ENCODE measurements at places on chromosomes 4 and X. TPM values are rescaled to one million over a fixed set of nuclear protein-coding genes. Genes with fewer than 3 reads are reported as not detected.

GRCh38 chr4:98248934-98249333 lies 12.2 kb upstream of the RAP1GDS1 start:
- H3K4me1 ChIP-seq, result no peaks in the 10 kb centered on the region
- no peaks in the 10 kb centered on the region for H3K27me3 ChIP-seq
- H3K4me3 ChIP-seq, result no peak overlapping the region
- no peak overlapping the region for H3K27ac ChIP-seq

The SPARCL1 gene
- 0.17 TPM for total RNA-seq

The ZBTB49 gene
- total RNA-seq, result 8.7 TPM

DNA sequence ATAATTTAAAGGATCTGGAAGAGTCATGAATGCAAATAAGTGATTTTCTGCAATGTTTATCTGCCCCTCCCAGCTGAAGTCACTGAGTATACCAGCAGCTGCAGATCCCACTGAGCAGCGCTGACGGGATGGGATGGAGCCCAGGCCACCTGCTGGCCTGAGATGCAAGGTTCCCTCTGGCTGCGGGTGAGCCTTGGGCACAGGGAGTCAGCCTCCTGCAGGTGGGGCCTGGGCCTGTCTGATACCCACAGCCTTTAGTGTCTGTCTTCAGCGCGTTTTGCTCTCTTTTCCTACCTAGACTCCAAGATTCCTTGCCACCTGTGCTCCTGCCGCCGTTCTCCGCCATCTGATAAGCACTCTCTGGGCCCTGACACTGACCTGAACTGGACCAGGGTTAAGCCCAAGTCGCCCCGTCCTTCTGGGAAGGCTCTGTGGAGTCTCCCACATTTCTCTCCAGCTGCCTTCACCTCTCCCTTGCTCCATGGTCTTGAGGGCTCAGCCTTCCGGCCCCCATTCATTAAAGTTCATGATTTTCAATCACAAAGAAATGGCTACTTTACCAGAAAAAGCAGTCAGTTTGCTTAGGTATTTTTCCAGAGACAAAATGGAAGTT lies 223.1 kb upstream of the FAT1 start:
- H3K36me3 ChIP-seq, result no peaks in the 10 kb centered on the region
- DNase-seq, result peak; percentile 77
- no peak overlapping the region for H3K4me3 ChIP-seq
- no peaks in the 10 kb centered on the region for H3K27me3 ChIP-seq

GRCh38 chr4:24400537-24400936 lies 183.8 kb downstream of the DHX15 start:
- H3K4me3 ChIP-seq, result no peak overlapping the region
- no peaks in the 10 kb centered on the region for H3K4me1 ChIP-seq
- DNase-seq, result no peak
- no peak overlapping the region for H3K27ac ChIP-seq
- H3K36me3 ChIP-seq, result no peaks in the 10 kb centered on the region

- peak overlapping the region; percentile 45 for H3K27ac ChIP-seq
- H3K4me1 ChIP-seq, result peaks cover 2% of the 10 kb centered on the region
- H3K36me3 ChIP-seq, result no peaks in the 10 kb centered on the region
Measured at GRCh38 chr4:151324752-151325110, 674 bp downstream of the SH3D19 start.

The OTUD6A gene
- 0.18 TPM for total RNA-seq

GRCh38 chrX:29229802-29230201 lies 642.6 kb downstream of the IL1RAPL1 start:
- no peak overlapping the region for H3K4me3 ChIP-seq
- no peak for DNase-seq
- no peak overlapping the region for H3K27ac ChIP-seq
- H3K27me3 ChIP-seq, result peaks cover 21% of the 10 kb centered on the region
- H3K4me1 ChIP-seq, result no peaks in the 10 kb centered on the region
